ENCODE measurements at places on chromosomes 3 and 15.

GRCh38 chr3:195039180-195039843, 231.6 kb downstream of the XXYLT1 start:
- DNase-seq: no peak

- no peak for DNase-seq
Measured at GRCh38 chr3:117762621-117763037, 1053.0 kb downstream of the TUSC7 start.

DNA sequence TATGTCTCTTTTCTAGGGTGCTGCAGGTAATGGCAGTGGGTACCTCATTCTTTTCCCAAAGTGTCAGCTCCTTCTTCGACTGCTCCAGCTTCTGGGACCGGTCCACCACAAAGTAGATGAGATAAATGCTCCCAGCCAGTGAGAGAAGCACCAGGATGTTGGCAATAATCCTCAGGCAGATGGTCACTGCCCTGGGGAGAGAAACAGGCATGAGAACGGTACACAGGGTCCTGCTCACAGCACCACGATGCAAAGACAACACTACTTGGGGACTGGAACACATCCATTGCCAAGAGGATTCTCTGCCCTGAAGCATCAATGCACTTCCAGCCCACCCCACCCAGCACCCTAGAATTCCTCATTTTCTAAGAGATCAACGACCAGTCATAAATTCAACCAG, 22.4 kb downstream of the TMC3 start:
- no peak for DNase-seq

DNA sequence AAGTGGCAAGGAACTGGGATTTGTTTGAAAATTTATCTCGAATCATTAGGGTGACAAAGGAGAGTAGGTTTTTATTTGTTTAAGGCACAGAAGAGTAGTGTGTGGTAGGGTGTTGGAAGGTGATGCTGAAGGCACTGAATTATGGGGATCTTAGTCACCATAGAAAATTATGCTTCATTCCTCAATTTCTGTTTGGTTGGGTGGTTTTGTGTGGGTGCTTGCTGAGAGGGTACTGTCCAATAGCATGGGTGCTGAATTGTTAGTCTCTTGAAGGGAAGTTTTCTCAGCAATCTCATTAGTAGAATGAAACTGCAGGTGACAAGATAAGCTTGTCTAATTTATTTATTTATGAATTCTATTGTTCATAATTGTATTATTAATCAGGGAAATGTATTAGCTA, 610.9 kb downstream of the AGBL1 start:
- DNase-seq: no peak

DNA sequence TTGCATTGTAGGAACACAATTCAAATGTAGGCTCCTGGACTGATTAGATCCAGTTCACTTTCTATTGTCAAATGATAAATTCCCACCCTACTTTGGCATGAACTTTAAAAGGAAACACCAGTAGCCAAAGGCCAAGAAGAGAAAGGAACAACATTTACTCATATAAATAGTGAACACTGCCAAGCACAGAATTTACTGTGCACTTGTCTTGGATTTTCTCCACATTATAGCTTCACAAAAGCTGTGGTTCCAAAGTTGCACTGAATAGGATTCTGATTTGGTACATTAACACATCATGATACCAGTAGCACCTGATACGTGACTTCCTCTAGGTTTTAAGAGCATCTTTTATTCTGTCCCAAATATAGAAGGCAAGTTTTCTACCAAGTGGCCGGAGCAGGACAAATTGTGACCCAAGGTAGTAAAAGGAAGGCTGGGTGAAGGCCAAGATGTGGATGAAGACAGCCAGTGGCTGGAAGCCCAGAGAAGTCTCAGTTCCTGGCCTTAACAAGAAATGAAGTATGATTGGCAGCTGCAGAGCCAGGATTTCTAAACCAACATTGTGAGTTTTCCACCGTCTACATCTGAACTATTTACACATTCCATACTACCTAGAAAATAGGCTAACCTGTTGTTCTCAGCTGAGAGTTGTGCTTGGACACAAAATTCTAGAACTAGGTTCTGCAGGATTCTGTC, 206.7 kb downstream of the THRB start:
- DNase-seq: no peak

- no peak for DNase-seq
Measured at GRCh38 chr3:116445311-116445841, at the start of gene LSAMP. Gene LSAMP, minus strand, starts transcription at chr3:116445487.
